ENCODE measurements at places on chromosomes 6 and 20.

DNA sequence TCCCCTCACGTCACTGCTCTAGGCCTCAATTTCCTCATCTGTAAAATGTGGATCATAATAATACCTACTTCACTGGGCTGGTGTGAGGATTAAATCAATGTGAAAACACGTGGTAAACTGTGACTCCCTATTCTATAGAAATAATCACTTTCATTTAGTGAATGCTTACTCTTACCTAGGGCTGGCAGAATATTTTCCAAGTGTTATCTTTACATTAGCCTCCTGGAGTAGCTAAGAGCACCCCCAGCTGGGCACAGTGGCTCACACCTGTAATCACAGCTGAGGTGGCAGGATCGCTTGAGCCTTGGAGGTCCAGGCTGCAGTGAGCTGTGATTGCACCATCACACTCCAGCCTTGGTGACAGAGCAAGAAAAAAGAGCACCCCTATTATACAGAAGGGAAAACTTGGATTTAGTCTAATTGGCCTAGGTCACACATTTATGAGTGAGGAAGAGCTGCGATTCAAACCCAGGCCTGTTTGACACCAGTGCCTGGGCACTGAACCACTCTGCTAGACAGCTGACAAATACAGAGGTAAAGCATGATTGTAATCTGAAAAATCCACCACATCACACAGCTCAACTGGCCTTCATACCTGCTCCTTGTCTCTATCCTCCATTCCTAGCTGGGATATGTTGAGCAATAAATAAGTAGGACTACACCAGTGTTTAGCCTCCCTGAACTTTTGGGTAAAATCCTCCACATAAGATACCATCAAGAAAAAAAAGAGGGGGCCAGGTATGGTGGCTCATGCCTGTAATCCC, 1.4 kb upstream of the SNTA1 start:
- peak; percentile 24 for DNase-seq

GRCh38 chr20:40738976-40739375, 49.9 kb upstream of the MAFB start:
- DNase-seq, result no peak

GRCh38 chr20:19275038-19275629, 62.7 kb downstream of the SLC24A3 start:
- DNase-seq, result no peak

- no peak for DNase-seq
Observed at GRCh38 chr6:157668713-157669112, 154.3 kb upstream of the SNX9 start.

- no peak for DNase-seq
Observed at GRCh38 chr6:18055714-18056382, 66.6 kb downstream of the NHLRC1 start.

DNA sequence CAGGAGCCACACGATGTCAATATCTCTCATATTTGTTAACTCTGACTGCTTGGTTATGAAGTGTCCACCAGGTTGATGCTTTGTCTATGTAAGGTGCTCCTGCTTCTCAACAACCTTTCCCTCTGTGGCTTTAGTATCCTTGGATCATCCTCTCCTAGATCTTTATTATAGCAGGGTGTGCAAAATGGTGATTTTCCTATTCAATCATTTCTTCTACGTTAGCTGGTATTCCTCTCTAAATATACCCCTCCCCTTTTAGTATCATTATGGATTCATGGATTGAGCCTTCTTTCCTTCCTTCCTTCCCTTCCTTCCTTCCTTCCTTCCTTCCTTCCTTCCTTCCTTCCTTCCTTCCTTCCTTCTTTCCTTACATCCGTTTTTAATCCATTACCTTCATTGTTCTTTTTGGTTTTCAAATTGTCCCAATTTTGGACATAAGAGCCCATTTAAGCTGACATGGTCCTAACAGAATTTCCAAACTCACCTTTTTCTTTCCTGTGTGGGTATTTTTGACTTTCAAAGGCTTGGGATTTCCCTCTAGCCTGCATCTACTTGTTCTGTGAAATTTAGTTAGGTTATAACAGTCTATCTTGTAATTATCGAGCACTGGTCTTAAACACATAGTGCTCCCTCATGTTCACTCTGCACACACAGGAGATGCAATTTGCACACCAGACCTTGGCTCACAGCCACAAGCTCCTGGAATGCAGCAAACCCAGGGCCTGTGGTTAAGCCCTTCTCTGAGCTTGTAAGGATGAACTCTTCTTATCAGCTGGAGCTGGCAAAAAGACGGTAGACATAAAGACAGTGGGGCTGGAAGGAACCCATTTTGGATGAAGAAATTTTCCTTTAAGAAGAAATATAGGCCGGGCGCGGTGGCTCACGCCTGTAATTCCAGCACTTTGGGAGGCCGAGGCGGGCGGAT, 109.9 kb downstream of the SLC24A3 start:
- DNase-seq, result no peak

DNA sequence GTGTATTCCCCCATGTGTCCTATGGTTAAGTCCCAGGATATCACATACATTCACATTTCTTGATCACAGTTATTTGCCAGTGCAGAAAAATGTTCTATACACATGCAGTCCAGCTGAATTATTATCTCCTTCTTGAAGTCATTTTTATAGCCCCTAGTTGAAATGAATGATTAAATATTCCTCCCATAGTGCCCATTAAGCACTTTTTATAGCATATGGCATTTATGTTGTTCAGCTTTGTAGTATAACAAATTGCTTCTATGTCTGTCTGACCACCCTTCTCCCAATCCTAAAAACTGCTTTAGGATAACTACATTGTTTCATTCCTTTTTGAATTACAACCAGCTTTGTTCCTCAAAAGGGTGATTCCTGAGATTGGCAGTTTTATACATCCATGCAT, 123.5 kb downstream of the ADGRB3 start:
- no peak for DNase-seq

- no peak for DNase-seq
Observed at GRCh38 chr6:27161946-27162603, 85.4 kb upstream of the PRSS16 start.

GRCh38 chr6:127341471-127342202, 1.8 kb downstream of the ECHDC1 start:
- no peak for DNase-seq

DNA sequence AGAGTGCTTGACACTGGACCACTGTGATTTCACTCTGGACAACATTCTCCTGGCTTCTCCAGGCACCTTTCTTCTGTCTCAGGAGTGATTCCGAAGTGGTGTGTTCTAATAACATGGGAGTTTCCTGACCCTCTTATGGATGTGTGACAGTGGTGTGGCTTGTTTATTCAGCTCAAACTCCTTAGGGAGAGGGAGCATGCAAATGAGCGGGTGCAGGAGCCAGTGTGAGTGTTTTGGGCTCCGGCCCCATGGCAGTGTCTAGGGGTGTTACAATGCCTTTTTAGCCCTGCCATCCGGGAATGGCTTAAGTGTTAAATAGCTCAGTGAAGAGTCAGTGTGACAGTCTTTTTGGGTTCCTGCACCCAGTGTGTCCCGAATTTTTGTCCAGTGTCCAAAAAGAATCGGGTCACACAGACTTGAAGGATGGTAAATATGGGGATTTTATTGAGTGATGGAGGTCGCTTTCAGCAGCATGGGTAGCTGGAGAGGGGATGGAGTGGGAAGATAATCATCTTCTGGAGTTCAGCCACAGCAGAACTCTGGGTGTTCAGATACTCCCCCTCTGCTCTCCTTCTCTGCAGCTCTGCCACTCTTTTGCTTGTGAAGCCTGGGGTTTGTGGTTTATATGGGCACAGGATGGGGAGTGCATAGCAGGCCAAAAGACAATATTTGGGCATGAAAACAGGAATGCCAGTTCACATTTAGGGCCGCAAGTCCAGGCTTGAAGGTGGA, 928.9 kb upstream of the CITED2 start:
- no peak for DNase-seq

- DNase-seq, result no peak
Observed at GRCh38 chr20:59743767-59744485, 139.6 kb downstream of the PHACTR3 start.

DNA sequence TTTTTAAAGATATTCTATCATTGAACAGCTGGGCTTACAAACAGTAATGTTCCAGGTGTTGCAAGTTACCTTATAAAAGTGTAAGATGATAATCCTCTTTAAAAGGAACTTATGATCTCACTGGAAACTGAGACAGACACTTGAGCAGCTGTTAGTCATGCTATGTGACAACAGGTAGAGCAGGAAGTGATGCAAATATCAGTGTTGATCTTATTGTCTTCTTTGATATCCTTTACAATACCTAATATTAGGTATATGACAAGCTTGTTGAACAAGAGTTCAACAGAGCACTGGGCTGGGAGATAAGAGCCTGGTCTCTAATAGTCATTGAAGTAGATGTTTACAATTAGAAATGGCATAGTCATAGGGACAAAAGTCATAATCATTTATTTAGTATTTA, 150.0 kb downstream of the UBE3D start:
- DNase-seq, result no peak

- DNase-seq, result no peak
Observed at GRCh38 chr6:44571510-44571909, 184.0 kb downstream of the CDC5L start.

- no peak for DNase-seq
Observed at GRCh38 chr20:24993337-24994185, 1.0 kb upstream of the APMAP start.

GRCh38 chr20:62174870-62175624, 7.8 kb upstream of the MTG2 start:
- DNase-seq, result no peak

DNA sequence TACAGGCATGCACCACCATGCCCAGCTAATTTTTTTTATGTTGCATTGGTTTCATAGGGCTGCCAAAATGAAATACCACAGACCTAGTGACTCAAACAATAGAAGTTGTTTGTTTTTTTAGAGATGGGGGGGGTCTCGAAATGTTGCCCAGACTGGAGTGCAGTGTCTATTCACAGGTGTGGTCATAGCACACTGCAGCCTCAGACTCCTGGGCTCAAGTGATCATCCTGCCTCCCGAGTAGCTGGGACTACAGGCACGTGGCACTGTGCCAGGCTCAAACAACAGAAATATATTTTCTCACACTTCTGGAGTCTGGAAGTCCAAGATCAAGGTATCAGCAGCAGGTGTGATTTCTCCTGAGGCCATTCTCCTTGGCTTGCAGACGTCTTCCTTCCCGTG, 6.6 kb upstream of the SLC16A10 start:
- no peak for DNase-seq

- no peak for DNase-seq
Observed at GRCh38 chr20:2559651-2560050, 23.3 kb downstream of the TMC2 start.

GRCh38 chr20:44662261-44662660, 10.8 kb upstream of the ADA start:
- DNase-seq, result no peak

GRCh38 chr20:63895202-63895951, 451 bp downstream of the DNAJC5 start:
- no peak for DNase-seq

- DNase-seq, result no peak
Observed at GRCh38 chr20:59429396-59429795, 129.0 kb downstream of the EDN3 start.

- DNase-seq, result no peak
Observed at GRCh38 chr6:116057766-116058165, 2.9 kb downstream of the FRK start.

GRCh38 chr6:13435477-13436246, 51.7 kb downstream of the GFOD1 start:
- DNase-seq, result no peak

GRCh38 chr6:23282252-23283021, 713.1 kb downstream of the HDGFL1 start:
- DNase-seq, result no peak

DNA sequence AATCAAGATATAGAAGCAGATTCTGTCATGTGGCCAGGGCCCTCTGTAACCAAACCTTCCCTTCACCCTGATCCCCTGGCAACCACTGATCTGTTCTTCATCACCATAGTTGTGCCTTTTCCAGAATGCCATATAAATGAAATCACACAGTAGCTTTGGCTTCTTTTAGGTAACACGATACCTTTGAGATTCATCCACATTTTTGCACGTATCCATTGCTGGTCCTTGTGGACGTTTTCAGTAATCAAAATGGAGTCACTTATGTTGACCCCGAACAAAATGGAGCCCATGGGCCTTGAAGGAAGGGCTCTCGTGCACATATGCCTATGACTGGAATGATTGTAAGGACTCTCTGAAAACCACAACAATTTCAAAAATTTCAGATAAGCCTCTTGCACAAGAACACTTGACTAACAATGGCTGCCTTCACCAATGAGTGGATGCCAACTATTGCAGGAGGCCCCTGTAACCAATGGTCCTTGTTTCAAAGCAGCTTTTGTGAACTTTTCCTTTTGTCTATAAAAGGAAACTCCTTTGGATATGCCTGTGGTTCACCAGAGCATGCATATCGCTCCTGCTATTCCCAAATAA, 84.3 kb upstream of the RALY start:
- DNase-seq, result no peak

DNA sequence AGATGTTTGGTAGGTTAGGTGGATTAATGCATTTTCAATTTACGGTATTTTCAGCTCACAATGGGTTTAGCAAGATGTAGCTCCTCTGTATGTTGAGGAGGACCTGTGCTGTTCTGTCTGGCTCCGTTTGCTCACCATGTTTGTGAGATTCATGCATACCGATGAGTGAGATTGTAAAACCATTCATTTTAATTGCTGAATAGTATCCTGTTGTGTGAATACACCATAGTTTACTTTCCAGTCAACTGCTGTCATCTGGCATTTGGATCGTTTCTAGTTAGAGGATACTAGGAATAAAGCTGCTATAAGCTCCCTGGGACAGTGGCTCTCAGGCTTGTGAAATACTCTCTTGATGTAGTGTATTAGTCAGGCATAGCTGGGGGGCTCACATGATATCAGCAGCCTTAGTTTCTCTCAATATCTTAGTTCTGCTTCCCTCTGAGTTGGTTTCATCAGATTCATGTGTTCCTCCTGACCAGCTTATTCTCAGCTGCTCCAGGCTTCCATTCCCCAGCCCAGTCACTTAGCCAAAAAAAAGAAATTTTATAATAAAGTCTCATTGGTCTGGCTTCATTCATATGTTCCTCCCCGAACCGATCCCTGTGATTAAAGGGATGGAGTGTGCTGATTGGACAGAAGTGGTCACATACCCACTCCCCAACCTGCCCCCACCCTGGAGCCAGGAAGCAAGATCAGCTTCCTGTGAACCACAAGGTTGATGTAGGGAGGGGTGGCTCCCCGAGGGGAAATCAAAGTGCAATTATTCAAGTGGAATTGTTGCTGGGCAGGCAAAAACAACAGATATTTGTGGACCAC, 10.9 kb upstream of the B4GALT5 start:
- DNase-seq, result no peak

GRCh38 chr6:18958146-18958545, 571.0 kb downstream of the RNF144B start:
- DNase-seq, result no peak

DNA sequence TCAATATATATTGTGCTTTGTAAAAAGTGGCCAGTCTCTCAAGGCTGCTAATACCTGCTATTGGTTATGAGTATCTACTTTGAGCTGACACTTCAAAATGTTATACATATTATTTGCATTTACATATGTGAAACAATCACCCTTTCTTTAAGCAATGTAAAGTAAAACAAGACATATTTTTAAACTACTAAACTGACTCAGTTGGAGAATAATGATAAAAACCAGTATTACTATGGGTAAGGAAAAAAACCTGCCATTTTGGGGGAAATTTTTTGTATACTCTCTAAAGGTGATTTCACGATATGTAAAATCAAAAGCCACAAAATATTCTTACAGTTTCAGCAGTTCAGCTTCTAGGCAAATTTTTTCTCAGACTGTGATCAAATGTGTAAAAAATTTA, 232.3 kb downstream of the PRL start:
- DNase-seq, result no peak

GRCh38 chr6:27062755-27063154, 184.7 kb upstream of the PRSS16 start:
- no peak for DNase-seq
